ENCODE measurements at places on chromosomes 1 and 21. TPM values are rescaled to one million over a fixed set of nuclear protein-coding genes. Genes with fewer than 3 reads are reported as not detected.
A peak's percentile ranks its signal among the peaks of the same experiment; 100 is the strongest.

The PGLYRP3 gene
- not detected for total RNA-seq

DNA sequence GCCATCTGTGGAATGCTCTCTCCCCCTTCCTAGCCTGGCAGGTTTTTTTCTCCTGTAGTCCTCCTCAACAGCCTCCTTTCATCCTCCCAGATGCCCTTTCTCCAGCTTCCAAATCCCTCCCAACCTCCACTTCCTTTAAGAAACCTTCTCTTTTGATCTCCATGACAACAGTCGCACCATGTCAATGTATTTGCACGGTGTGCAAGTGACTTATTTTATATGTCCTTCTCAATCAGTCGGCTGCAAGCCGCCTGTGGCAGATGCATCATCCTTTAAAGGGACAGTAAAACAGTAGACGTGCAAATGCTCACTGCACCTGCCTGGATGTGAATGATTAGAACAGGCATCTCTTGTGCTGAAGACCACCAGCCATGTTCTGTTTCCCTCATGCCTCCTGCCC lies 285.2 kb downstream of the PCP4 start:
- H3K4me1 ChIP-seq = peaks cover 4% of the 10 kb centered on the region
- no peaks in the 10 kb centered on the region for H3K36me3 ChIP-seq
- no peak for DNase-seq
- H3K27ac ChIP-seq = no peak overlapping the region

DNA sequence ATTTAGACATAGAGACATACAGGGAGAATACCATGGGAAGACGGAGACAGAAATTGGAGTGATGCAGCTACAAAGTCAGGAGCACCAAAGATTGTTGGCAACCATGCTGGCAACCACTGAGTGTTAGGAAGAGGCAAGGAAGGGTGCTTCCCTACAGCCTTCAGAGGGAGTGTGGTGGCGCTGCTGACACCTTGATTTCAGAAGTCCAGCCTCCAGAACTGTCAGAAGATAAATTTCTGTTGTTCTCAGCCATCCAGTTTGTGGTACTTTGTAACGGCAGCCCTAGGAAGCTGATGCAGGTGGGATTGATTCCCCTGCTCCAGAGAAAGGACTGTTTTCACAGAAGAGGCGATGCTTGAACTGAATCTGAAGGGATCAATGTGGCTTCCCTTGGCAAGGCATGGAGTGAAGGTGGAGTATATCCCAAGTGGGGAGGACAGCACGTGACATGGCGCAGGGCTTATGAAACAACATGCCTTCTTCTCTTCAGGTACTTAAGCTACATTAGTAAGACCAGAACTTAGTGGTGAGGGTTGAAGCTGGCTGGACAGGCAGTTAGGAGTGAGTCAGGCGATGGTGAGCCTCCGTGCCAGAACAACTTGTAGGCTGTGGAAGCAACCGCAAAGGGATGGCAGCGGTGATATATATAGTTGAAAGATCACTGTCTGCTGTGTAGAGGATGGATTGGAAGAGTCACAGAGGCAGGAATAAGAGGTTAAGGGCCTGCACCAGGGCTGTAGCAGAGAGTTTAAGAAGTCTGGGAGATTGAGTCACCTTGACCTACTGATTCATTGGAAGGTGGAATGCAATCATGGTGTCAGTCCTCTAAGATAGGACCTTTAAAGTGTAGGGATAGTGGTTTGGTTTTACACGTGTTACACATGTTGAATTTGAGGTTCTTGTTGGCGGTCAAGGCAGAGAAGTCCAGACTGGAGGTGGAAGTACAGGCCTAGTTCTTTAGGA lies 2.1 kb downstream of the LEPR start:
- no peak for DNase-seq
- no peak overlapping the region for H3K4me3 ChIP-seq
- H3K27me3 ChIP-seq = no peaks in the 10 kb centered on the region
- peaks cover 25% of the 10 kb centered on the region for H3K36me3 ChIP-seq

DNA sequence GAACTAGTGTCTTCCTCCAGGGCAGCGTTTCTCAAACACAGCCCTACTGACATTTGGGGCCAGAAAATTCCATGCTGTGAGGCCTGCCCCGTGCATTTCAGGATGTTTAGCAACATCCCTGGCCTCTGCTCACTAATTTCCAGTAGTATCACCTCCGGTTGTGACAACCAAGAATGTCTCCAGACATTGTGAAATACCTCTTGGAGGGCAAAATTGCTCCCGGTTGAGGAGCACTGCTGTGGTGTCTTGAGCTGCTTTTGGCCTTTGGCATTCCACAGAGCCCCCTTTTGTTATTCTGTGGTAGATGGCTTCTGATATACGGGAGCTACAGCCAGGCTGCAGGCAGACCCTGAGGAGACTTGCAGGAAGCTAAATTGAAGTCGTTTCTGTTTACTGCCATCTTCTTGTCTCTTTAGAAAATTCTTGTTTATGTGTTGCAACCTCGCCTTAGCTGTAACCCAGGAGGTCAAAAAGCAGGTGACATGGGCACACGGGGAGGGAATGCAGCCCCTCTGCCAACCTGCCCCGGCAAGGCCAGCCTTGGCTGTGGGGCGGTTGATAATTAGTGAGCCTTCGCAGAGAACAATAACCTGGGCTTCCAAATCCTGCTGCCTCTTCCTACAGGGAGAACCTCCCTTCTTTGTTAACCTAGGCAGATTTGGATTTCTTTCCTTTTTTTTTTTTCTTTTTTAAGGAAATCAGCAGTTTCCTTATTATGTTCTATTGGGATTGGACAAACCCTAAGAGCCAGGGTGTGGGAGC lies 74.7 kb upstream of the AKT3 start:
- no peak overlapping the region for H3K27ac ChIP-seq
- DNase-seq = no peak
- no peak overlapping the region for H3K4me3 ChIP-seq
- peaks cover 15% of the 10 kb centered on the region for H3K4me1 ChIP-seq
- no peaks in the 10 kb centered on the region for H3K27me3 ChIP-seq

The OR2T2 gene
- total RNA-seq = not detected

DNA sequence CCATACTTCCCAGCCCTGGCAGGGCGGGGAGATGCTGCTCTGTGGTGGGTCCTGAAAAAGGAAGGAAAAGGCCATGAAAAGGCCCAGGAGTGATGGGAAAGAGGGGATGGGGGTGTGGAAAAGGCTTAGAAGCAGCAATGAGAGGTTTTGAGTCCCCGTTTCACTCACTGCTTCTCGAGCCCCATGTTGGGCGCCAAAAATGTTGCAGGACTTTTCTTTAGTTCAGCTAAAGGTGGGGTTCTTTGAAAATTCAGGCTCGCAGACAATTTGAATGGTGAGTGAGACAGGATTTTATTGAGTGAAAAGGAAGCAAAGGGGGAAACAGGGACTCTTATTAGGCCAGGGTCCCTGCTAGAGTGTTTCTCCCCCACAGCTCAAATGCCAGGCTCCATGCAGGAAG lies 93.1 kb downstream of the MRPS6 start:
- H3K27ac ChIP-seq = no peak overlapping the region
- no peaks in the 10 kb centered on the region for H3K4me1 ChIP-seq
- DNase-seq = no peak
- H3K4me3 ChIP-seq = no peak overlapping the region

GRCh38 chr21:16377120-16377658 lies 647.4 kb downstream of the USP25 start:
- H3K4me3 ChIP-seq = no peak overlapping the region
- H3K27ac ChIP-seq = peak overlapping the region; percentile 39
- H3K27me3 ChIP-seq = no peaks in the 10 kb centered on the region
- DNase-seq = no peak
- H3K36me3 ChIP-seq = no peaks in the 10 kb centered on the region

DNA sequence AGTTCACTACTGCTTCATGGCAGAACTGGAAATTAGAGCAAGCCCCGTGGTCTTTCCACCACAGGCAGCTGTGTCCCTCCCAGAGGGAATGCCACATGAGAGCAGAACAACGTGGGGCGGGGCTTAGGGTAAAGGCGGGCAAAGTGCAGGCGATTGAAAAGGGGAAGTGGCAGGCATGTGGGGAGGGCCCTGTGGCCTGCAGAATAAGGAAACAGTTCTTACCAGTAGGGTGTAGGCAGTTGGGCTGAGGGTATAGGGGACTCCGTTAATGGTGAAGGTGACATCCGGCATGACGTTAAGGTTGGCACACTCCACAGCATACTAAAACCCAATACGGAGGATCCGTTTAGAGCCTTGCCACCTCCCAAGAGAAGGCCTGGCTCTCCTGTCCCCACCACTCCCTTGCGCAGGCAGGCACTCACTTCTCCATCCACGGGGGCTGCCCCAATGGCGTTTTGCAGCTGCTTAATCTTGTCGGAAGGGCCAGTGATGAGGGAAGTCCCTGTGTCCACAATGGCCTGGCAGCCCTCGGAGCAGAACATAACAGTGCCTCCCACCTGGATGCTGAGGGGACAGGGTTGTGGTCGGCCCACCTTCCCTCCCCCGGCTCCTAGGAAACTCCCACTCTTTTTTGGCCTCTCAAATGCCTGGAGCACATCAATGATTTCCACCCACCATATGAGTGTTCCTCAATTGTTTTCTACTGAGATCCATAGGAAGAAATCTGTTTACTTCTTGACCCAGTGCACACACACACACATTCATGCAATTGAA lies 9.1 kb upstream of the RAB7B start:
- peak; percentile 70 for DNase-seq
- peaks cover 4% of the 10 kb centered on the region for H3K4me1 ChIP-seq
- no peaks in the 10 kb centered on the region for H3K36me3 ChIP-seq
- no peaks in the 10 kb centered on the region for H3K27me3 ChIP-seq

GRCh38 chr1:205446828-205447227 lies 9.0 kb downstream of the BLACAT1 start:
- DNase-seq = no peak
- no peak overlapping the region for H3K27ac ChIP-seq
- H3K4me3 ChIP-seq = no peak overlapping the region
- no peaks in the 10 kb centered on the region for H3K36me3 ChIP-seq
- H3K27me3 ChIP-seq = no peaks in the 10 kb centered on the region

DNA sequence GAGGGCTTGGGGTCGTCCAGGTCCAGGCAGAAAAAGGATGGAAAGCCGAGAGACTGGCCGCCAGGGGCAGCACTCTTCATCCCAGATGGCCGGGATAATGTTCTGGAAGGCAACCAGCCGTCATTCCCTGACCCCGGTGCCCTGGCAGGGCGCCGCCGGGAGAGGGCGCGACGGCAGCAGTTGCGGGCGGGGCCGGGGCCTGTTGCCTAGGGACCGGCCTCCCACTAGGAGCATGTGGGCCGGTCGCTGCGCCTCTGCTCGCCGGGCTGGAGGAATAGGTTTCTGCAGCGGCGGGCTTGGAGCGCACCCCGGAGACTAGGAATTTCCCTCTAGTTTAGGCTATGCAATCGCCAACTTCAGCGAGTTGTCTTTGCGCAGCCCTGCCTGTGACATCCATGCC lies 11.0 kb downstream of the DMRTB1 start:
- DNase-seq = peak; percentile 32
- no peaks in the 10 kb centered on the region for H3K27me3 ChIP-seq
- H3K4me3 ChIP-seq = no peak overlapping the region
- no peaks in the 10 kb centered on the region for H3K36me3 ChIP-seq

GRCh38 chr1:219085082-219085481 lies 88.6 kb upstream of the LYPLAL1 start:
- H3K27me3 ChIP-seq = no peaks in the 10 kb centered on the region
- H3K4me1 ChIP-seq = no peaks in the 10 kb centered on the region
- no peaks in the 10 kb centered on the region for H3K36me3 ChIP-seq

DNA sequence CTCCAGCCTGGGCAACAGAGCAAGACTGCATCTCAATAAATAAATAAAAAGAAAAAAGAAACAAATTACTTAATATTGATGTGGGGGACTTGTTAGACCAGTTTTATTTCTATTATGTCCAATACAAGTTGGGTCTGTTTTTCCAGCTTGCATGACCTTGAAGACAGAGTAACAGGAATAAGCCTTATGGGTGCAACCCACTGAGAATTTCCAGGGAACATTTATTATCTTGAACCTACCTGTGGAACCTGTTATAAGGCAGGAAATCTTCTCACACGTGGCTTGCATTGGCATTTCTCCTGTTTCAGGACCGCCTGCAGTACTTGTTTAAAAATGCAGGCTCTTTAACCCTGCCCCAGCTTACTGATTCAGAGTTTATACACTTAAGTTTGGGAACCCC lies 64.0 kb downstream of the ZBTB17 start:
- H3K27ac ChIP-seq = no peak overlapping the region
- H3K36me3 ChIP-seq = peaks cover 13% of the 10 kb centered on the region
- H3K27me3 ChIP-seq = no peaks in the 10 kb centered on the region

The DCST1 gene
- 3.5 TPM for total RNA-seq

DNA sequence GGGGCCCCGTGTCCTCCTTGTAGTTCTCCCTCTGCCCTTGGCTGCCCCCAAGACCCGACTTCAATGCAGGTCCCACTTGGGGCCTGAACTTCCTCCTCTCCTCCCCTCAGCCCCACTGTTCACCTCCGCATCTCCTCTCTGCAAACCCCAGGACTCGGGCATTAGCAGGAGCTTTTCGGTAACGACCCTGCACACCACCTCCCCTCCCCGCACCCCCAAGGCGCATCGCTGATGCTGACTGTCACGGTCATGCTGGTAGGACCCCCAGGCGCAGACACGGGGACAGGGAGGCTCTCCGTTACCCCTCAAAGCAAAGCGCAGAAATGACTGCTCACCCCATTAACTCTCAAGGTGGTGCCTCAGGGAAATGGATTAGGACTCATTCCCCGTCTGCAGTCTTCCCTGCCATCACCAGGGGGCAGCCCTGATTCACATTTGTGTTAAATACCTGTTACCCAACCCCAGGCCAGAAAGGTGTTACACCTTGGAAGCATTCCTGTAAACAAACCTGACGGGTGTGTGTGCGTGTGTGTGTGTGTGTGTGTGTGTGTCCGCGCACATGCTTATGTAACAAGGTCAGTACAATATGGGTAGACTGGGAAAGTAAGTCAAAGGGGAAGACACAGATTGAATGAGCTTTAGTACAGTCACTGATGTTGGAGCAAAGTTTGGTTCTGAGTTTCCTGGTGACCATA lies 6.4 kb upstream of the GUCA2B start:
- peaks cover 7% of the 10 kb centered on the region for H3K4me1 ChIP-seq
- peaks cover 55% of the 10 kb centered on the region for H3K27me3 ChIP-seq
- no peak overlapping the region for H3K27ac ChIP-seq
- H3K36me3 ChIP-seq = no peaks in the 10 kb centered on the region
- peak; percentile 62 for DNase-seq

DNA sequence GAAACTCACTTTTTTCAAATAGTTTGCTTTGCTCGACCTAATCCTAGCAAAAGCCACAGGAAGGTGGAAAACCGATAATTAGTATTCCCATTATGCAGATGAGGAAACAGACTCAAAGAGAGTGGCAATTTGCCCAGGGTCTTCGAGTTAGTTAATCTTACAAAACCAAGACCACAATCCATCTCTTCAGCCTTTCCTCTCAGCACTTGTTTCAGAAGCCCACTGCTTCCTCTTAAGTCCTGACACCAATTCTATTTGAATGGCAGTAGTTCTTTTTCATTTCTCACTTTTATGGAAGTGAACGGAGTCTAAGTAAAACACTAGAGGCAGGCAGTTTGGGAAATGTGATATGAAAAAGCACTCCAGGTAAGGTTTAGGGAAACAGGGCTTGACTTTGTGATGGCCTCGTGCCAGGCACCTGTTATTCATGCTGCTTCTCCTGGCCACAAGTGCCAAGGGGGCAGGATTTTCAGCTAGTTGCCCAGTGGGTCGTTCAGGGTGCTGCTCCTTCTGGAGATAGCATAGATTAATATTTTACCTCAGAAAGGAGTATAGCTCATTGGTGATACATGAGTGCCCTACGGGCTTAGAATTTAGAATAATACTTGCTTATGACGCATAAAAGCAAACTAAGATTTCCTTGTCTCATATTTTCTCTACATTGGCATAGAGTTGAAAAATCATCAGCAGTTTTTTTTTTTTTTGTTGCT lies 76.6 kb upstream of the NRIP1 start:
- H3K4me1 ChIP-seq = peaks cover 9% of the 10 kb centered on the region
- no peak overlapping the region for H3K4me3 ChIP-seq
- no peak for DNase-seq
- H3K36me3 ChIP-seq = no peaks in the 10 kb centered on the region

GRCh38 chr1:101338714-101339430 lies 102.1 kb downstream of the S1PR1 start:
- H3K27ac ChIP-seq = no peak overlapping the region
- H3K36me3 ChIP-seq = no peaks in the 10 kb centered on the region
- H3K4me3 ChIP-seq = no peak overlapping the region

Data from tibial nerve (tissue), 4 donors.